ENCODE measurements at places on chromosomes 5 and 9.

GRCh38 chr9:96515621-96516470 is 65.9 kb downstream of the HABP4 start:
- no peak for DNase-seq

GRCh38 chr9:112552229-112553056 is 65.8 kb downstream of the KIAA1958 start:
- no peak for DNase-seq

- DNase-seq = no peak
These were observed 57.2 kb downstream of the EXD3 start for GRCh38 chr9:137365552-137366444.

DNA sequence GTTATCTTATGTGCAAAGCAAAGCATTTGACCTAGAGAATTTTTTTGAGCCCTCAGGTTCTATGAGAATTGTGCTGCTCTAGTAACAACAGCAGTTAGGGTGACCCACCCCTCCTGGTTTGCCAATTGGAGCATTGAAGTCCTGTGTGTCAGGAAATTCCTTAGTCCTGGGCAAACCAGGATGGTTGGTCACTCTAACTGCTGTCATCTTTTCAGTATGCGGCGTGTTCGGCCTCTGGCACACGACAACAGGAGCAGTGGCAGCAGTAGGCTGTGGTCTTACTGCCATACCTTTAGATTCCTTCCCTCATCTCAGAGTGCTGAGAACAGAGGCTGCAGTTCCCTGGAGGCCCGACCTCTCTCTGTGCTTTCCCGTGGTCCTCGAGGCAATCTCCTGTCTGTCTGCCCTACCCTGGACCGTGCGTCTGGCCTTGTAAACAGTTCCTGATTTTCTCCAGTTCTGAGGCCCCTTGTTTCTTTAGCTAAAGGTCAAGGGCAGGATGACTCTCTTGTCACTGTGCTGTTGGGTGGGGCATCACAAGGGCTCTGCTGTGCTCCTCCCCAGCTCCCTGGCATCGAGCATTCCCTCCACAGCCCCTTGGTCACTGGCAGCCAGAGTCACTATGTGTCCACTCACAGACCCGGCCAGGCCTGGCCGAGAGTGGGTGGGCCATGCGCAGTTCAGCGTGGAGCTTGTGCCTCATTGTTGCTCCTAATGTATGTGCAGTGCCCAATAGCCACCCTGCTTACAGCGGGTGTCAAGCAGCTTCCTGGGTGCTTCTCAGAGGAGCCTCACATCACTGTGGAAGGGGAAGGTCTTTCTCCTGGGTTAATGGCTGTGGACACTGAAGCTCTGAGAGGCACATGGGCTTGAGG is 18.5 kb upstream of the COL15A1 start:
- DNase-seq = no peak

DNA sequence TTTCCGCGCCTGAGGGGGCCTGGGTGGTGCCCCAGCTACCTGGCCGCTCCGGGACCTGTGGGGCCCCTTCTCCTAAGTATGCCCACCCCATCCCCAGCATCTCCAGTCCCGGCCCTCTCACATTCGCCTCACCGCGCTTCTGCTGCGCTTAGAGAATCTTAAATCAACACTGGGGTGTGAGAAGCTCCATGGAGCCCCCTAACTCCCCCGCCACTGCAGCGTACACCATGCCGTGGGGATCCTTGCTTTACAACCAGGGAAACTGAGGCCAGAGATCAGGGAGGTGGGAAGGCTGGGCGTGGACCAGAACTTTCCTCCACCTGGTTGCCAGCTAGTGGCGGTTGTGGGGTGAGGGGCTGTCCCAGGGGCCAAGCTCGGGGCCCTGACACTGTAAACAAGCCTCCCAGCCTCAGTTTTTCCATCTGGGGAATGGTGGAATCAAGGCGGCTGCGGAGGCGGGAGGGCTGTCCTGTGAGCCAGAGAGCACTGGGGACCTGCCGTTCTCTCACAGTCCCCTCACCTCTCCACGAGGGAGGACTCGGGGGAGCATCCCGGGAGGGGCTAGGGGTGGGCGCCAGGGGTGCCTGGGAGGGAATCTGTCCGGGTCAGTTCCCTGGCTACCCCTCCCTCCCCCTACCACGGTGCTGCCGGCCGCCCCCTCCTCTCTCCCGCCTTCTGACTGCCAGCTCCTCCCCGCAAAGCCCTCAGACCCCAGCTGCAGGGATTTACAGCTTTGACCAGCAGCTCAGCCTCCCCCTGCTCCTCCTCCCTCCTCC is 161.2 kb downstream of the C9orf50 start:
- DNase-seq = no peak

DNA sequence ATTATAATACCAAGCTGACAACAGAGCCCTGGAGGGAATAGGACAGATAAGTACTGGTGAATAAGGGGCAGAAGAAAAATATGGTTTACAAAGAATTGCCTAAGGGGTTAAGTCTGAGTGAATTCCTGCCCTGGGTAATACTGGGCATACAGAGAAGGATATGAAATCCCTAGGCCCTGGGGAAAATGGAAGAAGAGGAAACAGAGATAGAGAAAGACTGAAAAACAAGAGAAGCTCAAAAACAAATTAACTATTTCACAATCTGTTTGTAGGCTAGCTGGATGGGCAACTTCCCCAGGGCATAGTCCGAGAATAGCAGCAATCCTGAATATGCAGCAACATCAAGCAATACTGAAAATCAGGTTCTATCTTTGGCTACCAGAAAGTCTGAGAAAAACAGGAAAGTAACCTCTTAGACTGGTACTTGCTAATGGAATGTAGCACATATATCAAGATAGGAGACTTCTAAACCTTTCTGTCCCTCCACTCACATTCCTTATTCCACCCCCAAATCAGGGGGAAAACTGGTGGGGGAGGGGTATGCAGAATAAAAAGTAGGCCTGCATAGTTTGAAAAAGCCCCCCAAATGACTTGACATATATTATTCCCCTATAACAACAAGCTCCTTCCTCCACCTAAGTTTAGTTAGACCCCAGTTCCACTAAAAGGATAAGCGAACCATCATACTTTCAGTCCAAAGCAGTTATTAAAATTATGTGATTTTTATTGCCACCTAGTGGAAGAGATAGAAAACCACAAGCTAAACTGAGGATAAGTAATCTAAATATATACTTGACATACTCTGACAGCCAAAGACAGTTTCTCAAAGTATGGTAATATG is 20.6 kb downstream of the SLC38A9 start:
- DNase-seq = peak; percentile 31

DNA sequence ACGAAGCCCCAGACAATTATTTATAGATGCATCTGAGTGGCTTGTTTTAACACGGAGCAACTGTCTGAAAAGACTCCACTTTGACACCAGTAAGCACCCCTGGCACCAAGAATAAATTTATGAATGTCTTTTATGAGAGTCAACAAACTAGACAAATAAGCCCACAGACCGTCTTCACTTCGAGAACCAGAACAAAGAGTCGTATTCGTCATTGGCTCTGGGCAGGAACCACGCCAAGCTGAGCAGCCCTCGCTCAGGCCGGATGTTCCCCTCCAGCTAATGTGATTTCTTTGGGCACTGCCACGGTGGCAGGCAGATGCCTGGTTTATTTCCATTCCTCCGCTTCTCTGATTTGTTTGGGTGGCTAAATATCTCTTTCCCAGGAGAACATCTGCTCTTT is 91.9 kb upstream of the STC2 start:
- DNase-seq = no peak

All from NCI-H146 (cell line).